ENCODE measurements at places on chromosomes 7 and 10.

DNA sequence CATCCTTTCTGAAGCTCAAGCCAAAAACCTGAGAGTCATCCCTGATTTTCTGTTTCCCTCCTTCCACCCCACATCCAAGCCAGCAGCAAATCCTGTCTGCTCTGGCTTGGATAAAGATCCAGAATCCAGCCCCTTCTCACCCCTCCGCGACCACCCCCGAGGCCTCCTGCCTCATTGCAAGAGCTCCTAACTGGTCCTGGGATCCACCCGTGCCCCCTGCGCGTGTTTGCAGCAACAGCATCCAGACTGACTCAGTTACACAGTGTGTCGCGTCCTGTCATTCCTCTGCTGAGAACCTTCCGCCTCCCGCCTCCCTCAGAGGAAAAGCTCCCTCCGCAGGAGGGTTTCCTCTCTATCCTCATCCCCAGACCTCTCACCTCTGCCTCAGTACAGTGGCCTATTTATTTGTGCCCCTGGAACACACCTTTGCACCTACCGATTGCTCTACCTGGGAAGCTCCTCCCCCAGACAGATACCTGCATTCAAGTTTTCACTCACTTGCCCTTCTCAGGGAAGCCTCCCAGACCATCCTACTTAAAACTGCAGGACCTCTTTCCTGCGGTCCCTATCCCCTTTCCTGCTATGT lies 21.6 kb upstream of the GRID1 start:
- no peak for DNase-seq

DNA sequence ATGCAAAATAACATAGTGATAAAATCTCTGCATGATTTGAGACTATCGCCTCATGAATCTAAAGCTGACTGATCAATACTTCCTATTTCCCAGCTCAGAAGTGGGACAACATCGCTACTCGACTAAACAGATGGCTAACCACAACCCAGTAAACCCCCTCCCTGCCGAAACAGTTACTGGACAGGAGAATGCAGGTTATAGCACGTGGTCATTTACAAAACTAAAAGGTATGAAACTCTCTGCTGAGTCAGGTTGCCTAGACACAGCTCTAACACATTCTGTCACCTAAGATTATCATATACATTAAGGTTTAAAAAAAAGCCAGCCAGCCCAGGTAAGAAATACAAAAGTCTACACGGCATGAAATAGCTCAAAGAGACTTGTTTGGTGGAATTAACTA lies 64.0 kb downstream of the CTBP2 start:
- no peak for DNase-seq

DNA sequence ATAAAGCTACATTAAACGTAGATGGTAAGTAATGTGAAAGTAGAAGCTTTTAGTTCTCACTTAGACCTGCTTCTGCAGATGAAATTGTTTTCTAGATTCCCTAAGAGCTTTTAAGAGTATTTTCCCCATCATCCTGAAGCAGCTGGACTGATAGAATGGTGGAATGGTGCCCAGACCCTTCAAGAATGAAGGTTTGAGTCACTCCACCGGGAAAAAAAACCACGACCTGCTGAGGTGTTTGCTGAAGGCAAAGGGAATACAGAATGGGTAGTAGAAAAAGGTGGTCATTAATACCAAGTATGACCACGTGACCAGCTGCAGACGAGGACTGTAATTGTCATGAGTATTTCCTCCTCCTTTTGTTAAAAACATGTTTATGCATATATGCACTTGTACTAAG lies 79.2 kb upstream of the PTPRZ1 start:
- no peak for DNase-seq

GRCh38 chr10:48299066-48299465 lies 7.4 kb upstream of the MAPK8 start:
- no peak for DNase-seq

DNA sequence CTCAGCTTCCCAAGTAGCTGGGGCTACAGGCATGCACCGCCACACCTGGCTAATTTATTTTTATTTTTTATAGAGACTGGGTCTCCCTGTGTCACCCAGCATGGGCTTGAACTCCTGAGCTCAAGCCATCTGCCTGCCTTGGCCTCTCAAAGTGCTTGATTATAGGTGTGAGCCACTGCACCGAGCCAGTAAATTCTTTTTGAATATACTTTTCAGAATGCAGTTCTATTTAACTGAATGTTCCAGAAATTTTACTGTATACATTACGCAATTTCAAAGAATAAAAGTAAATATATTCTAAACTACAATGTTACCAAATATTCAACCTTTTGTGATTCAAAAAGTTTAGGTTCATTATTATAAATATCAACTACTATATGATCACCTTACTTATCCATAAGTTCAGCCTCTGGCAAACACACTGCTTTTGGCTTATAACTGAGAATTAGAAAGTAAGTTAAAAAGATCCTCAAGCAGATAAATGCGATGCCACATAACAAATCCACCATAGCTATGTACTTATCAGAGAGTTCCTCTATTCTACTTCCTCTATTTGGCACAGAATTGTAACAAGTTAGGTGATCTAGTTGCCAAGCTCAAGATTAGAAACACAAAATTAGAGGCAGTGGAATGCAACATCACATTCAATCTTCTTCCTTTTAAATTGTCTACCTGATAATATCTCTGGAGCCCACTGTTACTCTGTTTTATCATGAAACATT lies 118.2 kb downstream of the ANK3 start:
- no peak for DNase-seq

GRCh38 chr10:77317221-77317620 lies 320.4 kb downstream of the KCNMA1 start:
- DNase-seq, result no peak

GRCh38 chr7:31046723-31047122 lies 5.4 kb upstream of the ADCYAP1R1 start:
- no peak for DNase-seq

Measured in choroid plexus epithelial cell (primary cell).